Caco-2 (cell line): ENCODE measurements at places on chromosomes 4 and X. TPM values are rescaled to one million over a fixed set of nuclear protein-coding genes. Genes with fewer than 3 reads are reported as not detected.

DNA sequence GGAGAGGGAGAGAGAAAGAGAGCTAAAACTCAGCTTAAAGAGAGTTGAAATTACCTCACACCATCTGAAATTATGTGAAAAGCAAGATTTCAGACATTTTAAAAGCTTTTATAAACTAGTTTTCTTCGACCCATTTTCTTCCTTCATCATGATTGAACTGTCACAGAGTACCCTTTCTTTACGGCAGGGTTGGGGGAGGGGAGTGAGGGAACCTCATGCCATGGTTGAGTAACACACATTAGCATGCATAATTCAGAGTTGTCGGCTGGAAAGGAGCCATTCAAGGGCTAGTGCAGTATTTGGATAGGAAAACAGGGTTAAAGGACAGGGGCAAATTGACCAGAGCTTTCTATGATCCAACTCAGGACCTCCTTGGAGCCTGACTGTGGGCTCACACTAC is 46.2 kb downstream of the PCDH19 start:
- no peak for DNase-seq
- no peaks in the 10 kb centered on the region for H3K36me3 ChIP-seq
- H3K27me3 ChIP-seq, result no peaks in the 10 kb centered on the region
- no peak overlapping the region for H3K27ac ChIP-seq
- no peaks in the 10 kb centered on the region for H3K4me1 ChIP-seq
- H3K4me3 ChIP-seq, result no peak overlapping the region

DNA sequence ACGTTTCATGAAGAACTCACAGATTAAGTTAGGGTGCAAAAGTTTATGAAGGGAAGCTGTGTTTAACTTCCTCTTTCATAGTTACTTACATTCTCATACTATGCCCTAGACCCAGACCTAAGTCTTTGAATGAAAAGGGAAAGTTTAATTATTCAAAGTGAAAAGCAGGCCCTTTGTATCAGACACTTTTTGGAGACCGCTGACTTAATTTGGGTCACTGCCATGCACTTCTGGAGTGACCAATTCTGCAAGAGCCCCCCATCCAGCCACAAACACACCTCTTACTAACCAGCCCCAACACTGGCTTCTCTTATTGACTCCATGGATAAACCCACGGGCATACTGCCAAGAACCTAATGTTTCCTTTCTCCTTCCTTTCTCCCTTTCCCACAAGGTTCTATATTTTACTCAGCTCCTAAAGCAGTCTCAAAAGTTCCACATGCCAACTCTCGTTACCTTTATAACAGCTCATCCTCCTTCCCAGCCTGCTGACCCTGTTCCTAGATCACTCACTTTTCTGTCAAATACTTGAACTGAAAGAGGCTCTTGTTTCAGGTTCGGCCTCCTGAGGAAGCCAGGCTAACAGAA is 34.5 kb downstream of the ABCE1 start:
- H3K36me3 ChIP-seq, result no peaks in the 10 kb centered on the region
- H3K27ac ChIP-seq, result no peak overlapping the region
- no peak overlapping the region for H3K4me3 ChIP-seq
- DNase-seq, result no peak

GRCh38 chrX:38959736-38960135 is 158.5 kb downstream of the MID1IP1 start:
- H3K27me3 ChIP-seq, result no peaks in the 10 kb centered on the region
- no peaks in the 10 kb centered on the region for H3K4me1 ChIP-seq
- H3K4me3 ChIP-seq, result no peak overlapping the region
- no peaks in the 10 kb centered on the region for H3K36me3 ChIP-seq
- no peak overlapping the region for H3K27ac ChIP-seq

DNA sequence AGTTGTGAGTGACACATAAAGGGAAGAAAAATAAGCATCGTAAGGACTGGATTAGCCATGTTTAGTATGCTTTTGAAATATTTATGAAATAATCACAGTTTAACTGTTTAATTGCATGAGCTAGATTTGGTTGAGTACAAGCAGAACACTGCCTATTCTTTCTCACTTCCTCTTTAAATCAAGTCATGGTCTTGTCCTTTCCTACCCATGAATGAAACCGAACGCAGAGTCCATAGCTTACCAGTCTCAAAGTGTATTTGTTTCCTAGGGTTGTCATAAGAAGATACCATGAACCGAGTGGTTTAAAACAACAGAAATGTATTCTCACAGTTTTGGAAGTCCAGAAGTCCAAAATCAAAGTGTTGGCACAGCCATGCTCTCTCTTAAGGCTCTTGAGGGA is 684.0 kb upstream of the MAGEB2 start:
- no peak overlapping the region for H3K27ac ChIP-seq
- no peak overlapping the region for H3K4me3 ChIP-seq
- DNase-seq, result no peak
- H3K4me1 ChIP-seq, result peaks cover 11% of the 10 kb centered on the region

DNA sequence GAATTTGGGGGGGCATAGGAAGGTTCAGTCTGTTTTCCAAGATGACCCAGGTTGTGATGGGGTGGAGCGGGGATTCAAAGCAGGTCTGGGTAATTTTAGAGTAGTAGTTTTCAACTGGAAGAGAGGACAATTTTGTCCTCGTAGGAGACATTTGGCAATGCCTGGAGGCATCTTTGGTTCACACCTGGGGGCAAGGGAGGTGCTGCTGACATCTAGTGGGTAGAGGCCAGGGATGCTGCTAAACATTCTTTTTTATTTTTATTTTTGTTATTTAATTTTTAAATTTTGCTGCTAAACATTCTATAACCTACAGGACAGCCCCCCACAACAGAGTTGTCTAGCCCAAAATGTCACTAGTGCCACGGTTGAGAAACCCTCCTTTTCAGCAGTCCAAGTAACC is 1.9 kb downstream of the RAB9A start:
- H3K36me3 ChIP-seq, result no peaks in the 10 kb centered on the region
- peak overlapping the region; percentile 86 for H3K27ac ChIP-seq
- no peaks in the 10 kb centered on the region; the same call in 1 of the 2 replicates for H3K4me1 ChIP-seq
- no peak overlapping the region for H3K4me3 ChIP-seq

GRCh38 chr4:48670587-48670986 is 109.5 kb downstream of the FRYL start:
- H3K4me1 ChIP-seq, result peaks cover 18% of the 10 kb centered on the region
- H3K4me3 ChIP-seq, result no peak overlapping the region
- H3K27ac ChIP-seq, result no peak overlapping the region
- no peaks in the 10 kb centered on the region for H3K36me3 ChIP-seq
- no peaks in the 10 kb centered on the region for H3K27me3 ChIP-seq

- no peaks in the 10 kb centered on the region for H3K36me3 ChIP-seq
- no peaks in the 10 kb centered on the region for H3K4me1 ChIP-seq
- H3K27ac ChIP-seq, result no peak overlapping the region
- H3K27me3 ChIP-seq, result no peaks in the 10 kb centered on the region
- H3K4me3 ChIP-seq, result no peak overlapping the region
- no peak for DNase-seq
Measured at GRCh38 chrX:8639949-8640475, 91.9 kb downstream of the ANOS1 start.

DNA sequence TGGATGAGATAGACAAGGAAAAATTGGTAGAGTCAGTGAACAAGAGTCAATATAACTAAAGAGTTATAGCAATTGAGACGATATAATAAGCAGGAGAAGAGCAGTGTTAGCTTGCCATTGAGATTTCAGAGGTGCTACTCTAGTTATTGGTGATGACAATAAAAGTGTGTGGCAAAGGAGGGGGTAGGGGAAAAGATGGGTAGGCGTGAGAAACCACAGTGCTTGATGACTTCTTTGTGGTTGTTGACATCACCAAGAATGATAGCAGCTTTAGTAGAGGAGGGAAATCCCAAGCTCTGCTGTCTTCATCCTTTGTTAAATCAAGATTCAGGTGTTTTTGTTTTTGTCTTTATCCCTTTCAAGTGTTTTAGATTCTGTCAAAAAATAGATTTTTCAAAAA is 179.9 kb upstream of the PPP3CA start:
- no peak for DNase-seq
- H3K27me3 ChIP-seq, result no peaks in the 10 kb centered on the region
- H3K4me3 ChIP-seq, result no peak overlapping the region
- H3K4me1 ChIP-seq, result no peaks in the 10 kb centered on the region
- H3K36me3 ChIP-seq, result no peaks in the 10 kb centered on the region

DNA sequence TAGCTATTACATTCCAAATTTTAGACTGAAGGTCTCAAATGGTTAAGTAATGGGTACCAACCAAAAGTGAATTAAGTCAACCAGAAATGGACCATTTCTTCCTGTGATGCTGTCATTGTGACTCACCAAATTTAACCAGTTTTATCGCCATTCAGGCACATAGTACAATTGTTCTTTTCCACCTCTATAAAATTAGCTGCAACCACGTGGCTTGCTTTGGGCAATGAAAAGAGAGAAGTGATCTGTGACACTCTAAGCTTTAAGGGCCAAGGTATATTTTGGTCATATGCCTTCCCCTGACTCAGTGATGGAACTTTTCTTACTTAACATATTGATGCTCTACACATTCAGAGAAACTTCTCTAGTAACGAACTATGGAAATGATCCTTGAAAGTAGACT is 20.3 kb upstream of the PHF8 start:
- H3K36me3 ChIP-seq, result no peaks in the 10 kb centered on the region
- H3K4me1 ChIP-seq, result no peaks in the 10 kb centered on the region
- no peak overlapping the region for H3K4me3 ChIP-seq
- H3K27me3 ChIP-seq, result no peaks in the 10 kb centered on the region

DNA sequence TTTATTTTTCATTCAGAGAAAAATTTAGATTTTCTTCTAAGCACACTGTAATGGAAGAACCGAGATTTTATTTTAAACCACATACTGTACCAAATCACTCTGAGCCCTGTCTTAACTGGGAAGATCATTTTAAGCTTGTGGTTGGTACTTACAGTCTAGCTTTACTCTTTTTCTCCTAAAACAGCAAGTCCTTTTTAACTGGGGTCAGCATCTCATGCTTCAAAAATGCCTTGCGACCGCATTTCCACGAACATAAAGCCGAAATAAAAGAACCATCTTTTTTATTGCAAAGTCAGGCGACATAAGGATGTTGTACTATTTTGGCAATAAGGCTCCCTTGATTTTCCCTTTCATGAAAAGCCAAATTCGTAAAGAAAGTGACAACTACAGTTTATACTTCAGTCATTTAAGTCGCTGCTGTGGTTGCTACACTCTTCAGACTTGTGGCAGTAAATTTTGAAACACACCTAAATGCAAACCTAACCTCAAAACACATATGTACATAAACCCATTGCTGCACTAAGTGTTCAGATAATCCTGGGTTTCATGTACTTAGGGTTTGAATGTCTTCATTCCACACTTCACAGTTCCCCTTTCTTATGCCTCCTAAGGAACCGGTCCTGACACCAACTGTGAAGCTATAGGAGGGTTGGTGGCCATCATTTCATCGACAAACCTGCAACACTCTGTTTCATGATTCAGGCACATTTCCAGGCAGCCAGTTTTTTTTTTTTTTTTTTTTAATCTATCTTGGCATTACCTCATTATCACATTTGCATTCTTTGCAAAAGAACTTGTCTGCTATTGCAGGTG is 3.0 kb downstream of the STOX2 start:
- H3K4me3 ChIP-seq, result no peak overlapping the region
- H3K36me3 ChIP-seq, result no peaks in the 10 kb centered on the region
- H3K4me1 ChIP-seq, result no peaks in the 10 kb centered on the region
- no peak overlapping the region for H3K27ac ChIP-seq

DDX60 gene
- total RNA-seq, result 0.70 TPM in 2 replicates

HMGN5 gene
- 1.1 and 1.9 TPM in 2 replicates for total RNA-seq

REPS2 gene
- 0.30 and 0.86 TPM in 2 replicates for total RNA-seq

HPGD gene
- total RNA-seq, result 85.5 and 91.5 TPM in 2 replicates

UGT2B15 gene
- 0.32 and 0.42 TPM in 2 replicates for total RNA-seq
